M059J (cell line): ENCODE measurements at places on chromosomes 7 and 10.
A peak's percentile ranks its signal among the peaks of the same experiment; 100 is the strongest.

GRCh38 chr7:19713676-19714075 is 4.8 kb upstream of the POLR1F start:
- peak; percentile 61 for DNase-seq

- DNase-seq = peak; percentile 96
These were observed 103.7 kb upstream of the ZMIZ1 start for GRCh38 chr10:78964952-78965633.

GRCh38 chr10:48456361-48456804 is 148.5 kb downstream of the ARHGAP22 start:
- no peak for DNase-seq

GRCh38 chr10:118256825-118257570 is 85.1 kb downstream of the FAM204A start:
- DNase-seq = no peak

GRCh38 chr10:14456218-14456869 is 125.6 kb upstream of the FRMD4A start:
- DNase-seq = no peak

- no peak for DNase-seq
These were observed 146.3 kb downstream of the MALRD1 start for GRCh38 chr10:19194866-19195265.

DNA sequence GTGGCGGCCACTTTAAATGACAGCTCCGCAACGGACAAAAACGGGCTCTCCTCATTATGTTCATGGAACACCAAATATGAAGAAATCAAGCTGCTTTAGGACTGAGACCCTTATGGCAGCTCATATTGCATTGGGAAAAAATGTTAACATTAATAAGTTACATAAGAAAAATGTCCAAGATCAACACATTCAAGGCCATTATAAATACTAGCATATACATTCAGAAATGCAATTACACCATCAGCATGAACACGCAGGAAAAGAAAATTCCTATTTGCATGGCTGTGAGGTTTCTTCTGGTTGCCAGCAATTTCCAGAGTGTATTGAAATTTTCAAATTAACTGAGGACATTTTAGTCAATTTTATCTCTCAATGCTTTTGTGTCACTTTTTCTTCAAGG is 374.1 kb upstream of the NRP1 start:
- no peak for DNase-seq

DNA sequence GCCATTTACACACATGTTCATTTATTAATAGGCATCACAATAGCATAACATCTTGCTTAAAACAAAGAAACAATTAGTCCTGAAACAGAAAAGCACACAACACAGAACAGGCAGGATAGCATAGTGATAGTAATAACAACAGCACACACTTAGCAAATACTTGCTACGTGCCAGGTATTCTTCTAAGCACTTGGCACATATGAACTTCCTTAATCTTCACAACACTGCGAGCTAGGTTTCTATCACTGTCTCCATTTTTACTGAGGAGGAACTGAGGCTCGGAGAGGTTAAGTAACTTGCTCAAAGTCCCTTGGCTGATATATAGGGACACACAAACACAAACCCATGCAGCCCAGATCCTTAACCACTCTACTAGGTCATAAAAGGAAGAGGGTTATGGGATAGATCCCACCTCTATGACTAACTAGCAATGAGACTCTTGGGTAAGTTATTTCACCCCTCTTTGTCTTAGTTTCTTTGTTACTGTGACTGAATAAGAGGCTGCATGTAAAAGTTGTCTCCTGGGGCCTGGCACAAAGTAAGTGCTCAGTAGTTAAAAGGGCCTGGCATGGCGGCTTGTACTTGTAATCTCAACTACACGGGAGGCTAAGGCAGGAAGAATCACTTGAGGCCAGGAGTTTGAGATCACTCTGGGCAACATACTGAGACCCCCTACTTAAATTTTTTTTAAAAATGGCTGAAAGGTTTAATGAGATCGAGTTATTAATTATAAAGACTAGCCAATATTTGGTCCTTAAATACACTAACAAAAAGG is 181.0 kb upstream of the RHOBTB1 start:
- no peak for DNase-seq

- no peak for DNase-seq
These were observed 30.0 kb upstream of the ARID5B start for GRCh38 chr10:61871487-61871886.

DNA sequence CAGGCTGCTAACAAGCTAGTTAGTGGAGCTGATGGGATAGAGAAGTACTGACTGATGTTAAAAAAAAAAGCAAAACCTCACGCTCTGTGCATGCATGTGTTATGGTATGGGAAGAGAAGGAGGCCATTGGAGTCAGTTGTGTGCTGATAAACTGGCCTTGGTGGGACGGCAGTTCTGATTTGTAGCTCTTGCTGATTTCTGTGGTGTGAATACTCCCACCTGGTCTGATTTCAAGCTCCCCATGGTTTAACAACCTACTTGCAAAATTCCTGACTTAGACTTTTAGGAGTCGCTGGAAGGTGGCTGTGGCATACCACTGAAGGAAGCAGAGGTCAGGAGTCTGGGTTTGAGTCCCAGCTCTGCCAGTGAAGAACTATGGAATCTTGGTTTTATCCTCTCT is 15.2 kb downstream of the CAMK1D start:
- no peak for DNase-seq

GRCh38 chr10:26970667-26971066 is 109.9 kb upstream of the ABI1 start:
- no peak for DNase-seq

DNA sequence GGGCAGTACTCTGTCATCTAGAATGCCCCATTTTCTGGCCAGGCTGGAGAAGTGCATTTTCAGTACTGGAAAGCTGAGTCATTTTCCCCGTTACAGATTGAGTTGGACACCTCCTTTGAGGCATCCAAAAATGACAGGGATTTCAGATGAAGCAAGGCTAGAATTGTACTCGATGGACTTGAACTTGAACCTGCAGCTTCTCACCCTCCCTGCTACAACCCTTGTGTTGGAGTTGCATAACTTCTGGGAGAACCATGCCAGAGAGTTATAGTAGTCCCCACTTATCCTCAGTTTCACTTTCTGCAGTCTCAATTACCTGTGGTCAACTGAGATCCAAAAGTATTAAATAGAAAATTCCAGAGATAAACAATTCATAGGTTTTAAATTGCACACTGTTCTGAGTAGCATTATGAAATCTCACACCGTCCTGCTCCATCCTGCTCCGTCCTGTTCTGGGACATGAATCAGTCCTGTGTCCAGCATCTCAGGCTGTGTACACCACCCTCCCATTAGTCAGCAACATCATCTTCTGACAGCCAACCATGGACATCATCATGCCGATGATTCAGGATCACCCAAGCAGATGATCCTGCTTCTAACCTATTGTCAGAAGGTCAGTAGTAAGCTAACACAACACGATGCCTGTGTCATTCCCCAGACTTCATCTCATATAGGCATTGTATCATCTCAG is 363.7 kb downstream of the DPP6 start:
- no peak for DNase-seq

GRCh38 chr7:138167222-138167621 is 91.0 kb downstream of the AKR1D1 start:
- DNase-seq = no peak

GRCh38 chr10:93827056-93827804 is 66.5 kb upstream of the SLC35G1 start:
- no peak for DNase-seq

- DNase-seq = peak; percentile 58
These were observed at the start of gene NT5C2 for GRCh38 chr10:103193107-103193819. NT5C2 (minus strand) TSS chr10:103193272; CDS start chr10:103174958, 18,314 bp downstream.

- DNase-seq = peak; percentile 81
These were observed 131.4 kb downstream of the PRPF18 start for GRCh38 chr10:13717936-13718772.
